ENCODE measurements at places on chromosomes 2 and 18.

- DNase-seq = no peak
These were observed 60.1 kb upstream of the PAX3 start for GRCh38 chr2:222358876-222359275.

GRCh38 chr2:9174771-9175437 is 31.7 kb upstream of the ASAP2 start:
- DNase-seq = no peak

DNA sequence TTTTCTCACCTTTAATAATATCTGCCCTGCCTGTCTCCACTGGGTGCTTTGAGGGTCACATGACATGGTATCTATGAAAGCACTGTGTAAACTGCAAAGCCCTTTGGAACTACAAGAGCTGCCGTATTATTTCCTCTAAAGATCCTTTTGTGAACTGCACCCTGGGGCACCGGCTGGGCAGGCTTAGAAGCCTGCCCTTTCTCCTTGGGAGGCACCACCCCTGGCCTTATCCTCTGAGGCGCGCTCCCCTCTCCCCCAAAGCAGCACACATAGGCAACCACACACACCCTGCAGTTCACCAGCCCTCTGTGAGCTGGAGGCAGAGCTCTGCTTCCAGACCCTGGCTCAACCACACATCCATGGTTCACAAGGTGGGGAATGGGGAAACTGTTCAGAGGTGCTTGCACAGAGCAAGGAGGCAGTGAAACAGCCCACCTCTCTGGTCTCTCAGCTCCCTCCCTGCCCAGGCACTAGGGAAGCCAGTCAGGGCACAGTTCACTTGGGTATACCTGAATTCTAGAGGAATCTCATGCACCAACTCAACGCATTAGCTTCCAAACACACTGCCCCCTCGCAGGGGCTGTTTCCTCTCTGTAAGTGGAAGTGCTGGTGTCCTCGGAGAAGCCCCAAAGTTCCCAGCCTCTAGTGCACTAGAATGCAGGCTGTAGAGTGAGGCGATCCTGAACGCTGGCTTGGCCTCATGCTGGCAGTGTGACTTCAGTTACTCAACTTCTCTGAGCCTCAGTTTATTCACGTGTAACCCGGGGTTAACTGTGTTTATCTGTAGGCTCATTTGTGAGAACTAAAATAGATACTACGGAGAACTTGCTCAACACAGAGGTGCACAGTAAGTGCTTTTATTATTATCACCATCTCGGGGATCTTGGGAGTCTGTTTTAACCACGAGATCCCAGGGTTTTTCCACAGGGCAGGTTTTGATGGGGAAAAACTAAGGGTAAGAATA is 11.0 kb downstream of the SIGLEC15 start:
- no peak for DNase-seq

DNA sequence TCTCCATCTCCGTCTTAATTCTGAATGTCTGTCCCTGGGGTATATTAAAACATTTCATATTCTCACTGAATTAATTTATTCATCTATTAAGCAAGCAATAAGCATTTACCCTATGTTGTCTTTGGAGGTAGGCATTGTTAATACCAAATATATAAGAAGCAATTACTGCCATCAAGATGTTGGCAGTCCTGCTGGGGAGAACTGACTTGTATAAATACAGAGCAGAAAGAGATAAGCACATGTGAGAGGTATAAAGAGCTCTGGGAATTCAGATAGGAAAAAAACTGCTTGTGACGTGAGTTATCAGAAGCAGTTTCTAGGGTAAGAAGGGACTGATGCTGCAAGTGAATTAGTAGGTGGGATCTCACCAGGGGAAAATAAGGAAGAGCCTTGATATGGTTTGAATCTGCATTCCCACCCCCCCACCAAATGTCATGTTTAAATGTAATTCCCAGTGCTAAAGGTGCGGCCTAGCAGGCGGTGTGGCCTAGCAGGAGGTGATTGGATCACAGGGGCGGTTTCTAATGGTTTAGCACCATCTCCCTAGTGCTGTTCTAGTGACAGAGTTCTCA is 286.8 kb downstream of the RAD51AP2 start:
- DNase-seq = no peak

DNA sequence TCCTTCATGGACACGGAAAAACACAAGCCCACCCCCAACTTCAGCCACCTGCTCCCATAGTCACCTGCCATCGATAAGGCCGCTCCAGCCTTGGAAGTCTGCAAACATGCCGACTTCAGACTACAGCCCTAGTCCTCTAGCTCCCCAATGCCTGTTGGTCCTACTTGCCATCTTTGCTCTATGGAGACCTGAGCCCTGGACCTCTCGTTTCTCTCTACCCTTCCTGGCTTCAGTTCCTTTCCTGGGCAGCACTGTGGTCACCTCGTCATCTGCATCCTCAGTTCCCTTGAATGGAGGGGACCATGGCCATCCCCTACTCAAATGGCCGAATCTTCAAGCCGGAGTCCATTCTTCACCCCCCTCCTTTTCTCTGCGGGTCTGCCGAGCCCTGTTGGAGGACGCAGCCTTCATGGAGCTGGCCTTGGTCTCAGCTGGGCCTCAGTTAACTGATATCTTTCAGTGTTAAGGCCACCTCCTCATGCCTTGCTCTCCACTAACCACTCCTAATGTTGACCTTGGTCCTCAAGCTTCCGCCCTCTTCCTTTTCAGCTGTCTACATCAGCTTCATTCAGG is 47.7 kb upstream of the GBX2 start:
- no peak for DNase-seq

- no peak for DNase-seq
These were observed 101.3 kb downstream of the PID1 start for GRCh38 chr2:229169751-229170150.

DNA sequence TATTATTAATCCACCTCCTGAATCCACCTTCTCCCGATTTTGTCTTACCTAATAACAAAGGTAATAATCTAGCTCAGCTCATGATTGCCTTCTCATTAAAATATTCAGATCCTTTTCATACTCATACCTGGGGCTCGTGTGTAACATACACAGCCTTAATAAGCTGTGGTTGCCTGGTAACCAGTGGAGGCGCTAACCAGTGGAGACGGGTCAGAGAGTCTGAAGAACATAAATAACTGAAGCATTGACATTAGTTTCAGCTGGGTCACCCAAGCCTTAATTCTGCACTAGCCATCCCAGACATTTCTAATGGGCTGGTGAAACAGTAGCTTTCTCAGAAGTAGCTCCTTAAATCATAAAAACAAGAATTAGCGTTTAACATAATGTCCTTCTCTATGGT is 14.8 kb upstream of the DTNA start:
- DNase-seq = peak; percentile 27

DNA sequence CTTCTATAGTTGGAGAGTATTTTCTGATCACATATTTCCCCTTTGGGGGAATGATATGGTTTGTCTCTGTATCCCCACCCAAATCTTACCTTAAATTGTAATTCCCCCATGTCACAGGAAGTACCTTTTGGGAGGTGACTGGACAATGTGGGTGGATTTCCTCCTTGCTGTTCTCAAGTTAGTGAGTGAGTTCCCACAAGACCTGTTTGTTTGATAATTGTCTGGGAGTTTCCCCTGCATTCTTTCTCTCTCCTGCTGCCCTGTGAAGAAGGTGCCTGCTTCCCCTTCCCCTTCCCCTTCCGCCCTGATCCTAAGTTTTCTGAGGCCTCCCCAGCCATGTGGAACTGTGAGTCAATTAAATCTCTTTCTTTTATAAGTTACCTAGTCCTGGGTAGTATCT is 222.7 kb upstream of the SLC39A10 start:
- no peak for DNase-seq

DNA sequence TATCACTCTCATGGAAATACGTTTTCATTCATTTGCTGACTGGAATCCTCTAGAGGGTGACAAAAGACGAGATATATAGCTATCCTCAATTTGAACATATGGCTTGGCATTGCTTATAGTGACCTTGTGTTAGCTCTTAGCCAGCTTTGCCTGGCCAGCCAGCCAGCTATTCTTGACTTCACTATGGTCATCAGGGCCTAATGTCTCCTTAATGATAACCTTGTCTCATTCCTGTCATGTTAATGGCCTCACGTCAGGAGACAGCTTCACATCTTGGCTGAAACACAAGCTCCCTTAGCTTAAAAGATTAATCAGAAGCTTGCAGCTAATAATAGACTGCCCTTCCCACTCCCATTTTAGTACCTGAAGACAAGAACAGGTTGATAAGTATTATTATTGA is 1517.5 kb upstream of the PIK3C3 start:
- DNase-seq = peak; percentile 73

- no peak for DNase-seq
These were observed 17.1 kb downstream of the DYNAP start for GRCh38 chr18:54608028-54608642.

GRCh38 chr2:105954891-105955290 is 210.2 kb downstream of the NCK2 start:
- no peak for DNase-seq

Measured in NCI-H2227 treated with DMSO at 0.1 percent for 48 hours (cell line).